ENCODE measurements at places on chromosomes 4 and X.

DNA sequence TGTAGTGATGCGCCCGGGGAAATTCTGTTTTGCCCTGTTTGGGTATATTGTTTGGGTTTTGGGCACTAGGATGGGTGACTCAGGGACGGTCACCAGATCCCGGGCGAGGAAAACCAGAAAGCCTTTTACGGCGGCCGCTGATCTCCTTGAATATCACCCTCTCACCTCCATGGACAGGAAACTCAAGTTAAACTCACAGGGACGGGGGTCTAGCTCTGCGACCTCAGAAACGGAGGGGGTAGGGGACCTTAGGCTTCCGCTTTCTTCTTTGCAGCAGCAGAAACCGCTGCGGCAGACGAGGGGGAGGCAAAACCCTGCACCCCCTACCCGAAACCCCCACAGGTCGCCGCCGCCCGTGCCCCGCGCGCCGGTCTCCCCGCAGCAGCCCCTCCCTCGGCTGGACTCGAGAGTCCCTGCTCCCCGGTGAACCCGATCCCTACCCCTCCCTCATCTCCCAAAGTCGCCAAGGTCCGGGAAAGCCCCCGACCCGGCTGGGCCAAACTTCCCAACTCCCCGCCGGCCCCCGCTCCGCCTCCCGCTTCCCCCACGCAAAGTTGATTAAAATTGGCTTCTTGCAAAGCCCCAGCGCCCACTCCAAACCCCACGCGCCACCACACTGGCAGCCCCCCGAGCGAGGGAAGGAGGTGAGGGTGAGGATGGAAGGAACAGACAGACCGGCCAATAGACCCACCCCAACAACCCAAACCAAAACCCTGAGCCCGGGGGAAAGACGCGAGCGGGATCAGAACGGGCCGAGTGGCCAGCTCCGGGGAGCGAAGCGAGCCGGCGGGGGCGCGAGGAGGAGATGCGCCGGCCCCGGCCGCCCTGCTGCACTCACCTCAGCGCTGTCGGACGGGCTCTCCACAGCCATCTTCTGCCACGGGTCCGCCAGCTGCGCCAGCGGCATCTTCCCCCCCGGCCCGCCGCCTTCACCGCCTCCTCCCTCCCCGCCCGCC lies 705 bp downstream of the RPS6KA3 start:
- DNase-seq, result no peak

- no peak for DNase-seq
Observed at GRCh38 chrX:50100188-50100587, 100.6 kb downstream of the AKAP4 start.

- no peak for DNase-seq
Observed at GRCh38 chr4:35684755-35685154, 559.6 kb downstream of the ARAP2 start.

DNA sequence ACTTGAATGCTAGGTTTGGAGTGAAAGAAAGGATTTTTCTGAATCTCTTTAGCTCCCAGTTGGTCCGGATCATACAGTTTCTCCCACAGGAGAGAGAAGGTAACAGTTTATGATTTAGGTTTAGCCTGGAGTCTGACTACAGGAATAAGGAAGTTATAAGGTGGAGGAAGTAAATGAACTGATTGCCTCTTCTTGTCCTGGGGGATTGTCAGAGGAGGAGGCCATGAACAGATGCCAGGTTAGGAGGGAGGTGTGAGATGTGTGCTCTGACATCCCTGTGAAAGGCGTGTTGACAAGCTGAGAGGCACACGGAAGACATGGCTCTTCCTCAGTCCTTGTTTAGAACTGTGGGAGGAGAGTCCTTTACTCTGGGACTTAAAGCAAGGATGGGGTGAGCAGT lies 64.4 kb downstream of the CHRNA9 start:
- DNase-seq, result no peak

DNA sequence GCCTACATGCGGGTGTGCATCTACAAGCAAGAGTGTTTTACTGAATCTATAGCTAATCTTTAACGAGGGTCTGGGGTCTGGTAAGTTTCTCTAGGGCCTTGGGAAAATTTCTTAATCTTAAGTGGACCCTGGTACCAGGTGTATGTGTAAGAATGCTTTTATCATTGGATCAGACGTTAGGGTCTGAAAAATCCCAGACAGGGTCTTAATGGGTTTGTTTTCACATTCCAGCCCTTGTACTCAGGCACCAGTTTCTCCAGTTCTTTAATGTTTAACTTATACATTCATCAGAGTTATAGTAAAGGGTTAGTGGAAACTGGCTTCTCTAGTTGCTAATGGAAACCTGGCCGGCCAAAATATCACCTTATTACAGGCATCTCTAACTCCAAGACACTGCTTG lies 11.6 kb downstream of the MAGEB16 start:
- no peak for DNase-seq

GRCh38 chr4:168831585-168831918 lies 178.5 kb downstream of the CBR4 start:
- DNase-seq, result no peak

DNA sequence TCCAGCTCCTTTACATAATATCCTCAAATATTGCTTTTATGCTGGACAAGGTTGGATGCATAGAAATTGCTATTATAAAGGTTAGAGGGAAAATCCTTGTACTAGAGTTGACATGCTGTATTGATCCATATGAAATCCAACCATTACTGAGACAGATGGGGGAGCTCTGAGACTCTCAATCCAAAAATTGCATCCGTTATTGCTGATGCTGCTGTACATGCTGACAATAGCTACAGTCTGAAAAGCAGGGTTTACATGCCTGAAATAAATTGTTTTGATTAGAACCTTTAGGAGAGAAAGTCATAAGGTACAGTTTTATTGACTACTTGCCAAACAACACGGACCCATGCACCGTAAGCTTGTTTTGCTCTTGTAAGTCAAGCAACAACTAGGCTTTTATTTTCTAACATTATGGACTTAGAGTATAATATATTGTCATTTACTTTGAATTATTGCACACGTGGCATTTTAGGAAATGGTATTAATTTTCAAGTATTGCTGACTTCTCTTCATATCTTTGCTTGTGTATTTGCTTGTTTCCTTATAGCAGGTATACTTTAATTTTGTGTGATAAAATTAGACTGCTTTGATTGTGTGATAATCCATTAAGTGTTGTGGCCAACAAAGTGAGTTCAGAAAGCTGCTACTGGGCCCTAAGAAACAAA lies 1365.2 kb downstream of the STIM2 start:
- DNase-seq, result no peak

GRCh38 chrX:24248042-24248441 lies 65.8 kb downstream of the SUPT20HL2 start:
- no peak for DNase-seq

- DNase-seq, result no peak
Observed at GRCh38 chr4:159014859-159015258, 88.0 kb upstream of the RAPGEF2 start.

GRCh38 chrX:153226344-153227185 lies 47.5 kb downstream of the MAGEA1 start:
- peak; percentile 12 for DNase-seq

Measured in brain microvascular endothelial cell (primary cell).